Activated CD4-positive, alpha-beta T cell treated with anti-CD3 and anti-CD28 coated beads, Interleukin-2, amount 50 U/mL, for 16 hours (primary cell): ENCODE measurements at places on chromosomes 12 and 14.

DNA sequence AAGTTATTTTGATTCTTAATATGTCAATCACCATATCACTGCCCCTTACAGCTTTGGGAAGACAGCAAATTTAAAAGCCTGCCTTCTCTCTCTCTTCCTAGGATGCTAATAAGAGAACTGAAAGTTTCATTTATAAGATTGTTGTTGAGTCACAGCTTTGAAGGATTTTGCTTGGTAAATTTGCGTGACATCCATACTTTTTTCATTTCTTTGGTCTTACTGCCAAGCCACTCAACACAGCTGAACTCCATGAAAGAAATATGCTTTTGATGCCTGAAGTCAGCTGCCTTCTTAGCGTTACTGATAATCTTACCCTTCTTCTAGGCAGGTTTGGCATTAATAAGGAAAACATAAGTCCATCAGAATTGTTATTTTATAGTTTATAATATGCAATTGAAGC is 155.0 kb downstream of the CRADD start:
- DNase-seq, result no peak

- no peak for DNase-seq
Measured at GRCh38 chr14:58864751-58865513, 227.2 kb downstream of the DACT1 start.

GRCh38 chr14:88962356-88962755 is 137.9 kb downstream of the TTC8 start:
- DNase-seq, result no peak

GRCh38 chr14:91834571-91834970 is 32.8 kb downstream of the TC2N start:
- DNase-seq, result no peak

GRCh38 chr14:103068351-103069073 is 11.2 kb upstream of the CDC42BPB start:
- DNase-seq, result no peak

- DNase-seq, result no peak
Measured at GRCh38 chr12:17971850-17972249, 118.1 kb downstream of the RERGL start.

- peak; percentile 91 for DNase-seq
Measured at GRCh38 chr14:24673534-24674203, 39.7 kb upstream of the GZMB start.

GRCh38 chr14:75983019-75983358 is 1.2 kb upstream of the TGFB3 start:
- no peak for DNase-seq

DNA sequence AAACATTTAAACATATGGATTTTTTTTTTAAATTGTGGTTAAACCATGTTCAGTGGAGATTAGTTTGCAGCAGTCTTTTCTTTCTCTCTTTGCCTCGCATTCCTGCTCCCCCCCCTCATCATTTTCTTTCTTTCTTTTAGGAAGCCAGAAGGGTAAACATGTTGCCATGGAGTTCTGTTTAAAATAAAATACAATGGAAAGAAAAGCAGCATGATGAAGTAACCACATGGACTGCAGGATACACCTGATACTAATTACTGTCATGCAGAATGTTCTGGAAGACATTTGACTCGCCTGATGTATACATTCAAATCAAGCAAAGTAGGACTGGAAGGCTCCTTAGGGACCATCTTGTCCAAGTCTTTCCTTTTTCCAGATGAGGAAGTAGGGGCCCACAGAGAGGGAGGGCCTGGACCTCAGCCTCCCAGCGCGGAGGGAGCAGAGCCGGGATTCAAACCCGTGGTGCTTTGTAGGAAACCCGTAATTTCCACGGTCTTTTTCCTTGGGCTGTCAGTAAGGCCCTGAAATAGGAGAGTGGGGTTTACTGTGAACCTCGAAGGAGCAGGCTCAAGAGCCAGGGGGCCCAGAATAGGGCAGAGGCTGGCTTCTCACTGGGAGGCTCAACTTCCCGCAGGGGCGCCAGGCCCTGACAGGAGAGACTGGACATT is 2.4 kb upstream of the MEG3 start:
- DNase-seq, result no peak

DNA sequence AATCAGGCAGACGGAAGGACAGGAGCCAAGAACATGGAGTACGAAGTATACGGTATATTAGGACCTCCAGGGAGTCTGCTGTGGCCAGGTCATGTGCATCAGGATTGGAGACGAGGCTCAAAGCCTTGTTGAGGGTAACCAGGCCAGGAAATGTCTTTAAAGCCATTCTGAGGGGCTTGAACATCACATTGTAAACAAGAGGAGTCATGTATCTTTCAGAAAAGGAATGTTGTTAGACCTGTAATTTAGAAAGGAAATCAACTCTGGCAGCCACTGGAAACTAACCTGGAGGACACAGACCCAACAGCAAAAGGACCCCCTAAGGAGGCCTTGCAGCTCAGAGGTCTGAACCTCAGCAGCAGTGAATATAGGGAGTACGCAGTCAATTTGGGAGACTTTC is 7.5 kb downstream of the MAP3K9 start:
- no peak for DNase-seq

- DNase-seq, result no peak
Measured at GRCh38 chr12:71164568-71165197, 6.9 kb upstream of the TSPAN8 start.

DNA sequence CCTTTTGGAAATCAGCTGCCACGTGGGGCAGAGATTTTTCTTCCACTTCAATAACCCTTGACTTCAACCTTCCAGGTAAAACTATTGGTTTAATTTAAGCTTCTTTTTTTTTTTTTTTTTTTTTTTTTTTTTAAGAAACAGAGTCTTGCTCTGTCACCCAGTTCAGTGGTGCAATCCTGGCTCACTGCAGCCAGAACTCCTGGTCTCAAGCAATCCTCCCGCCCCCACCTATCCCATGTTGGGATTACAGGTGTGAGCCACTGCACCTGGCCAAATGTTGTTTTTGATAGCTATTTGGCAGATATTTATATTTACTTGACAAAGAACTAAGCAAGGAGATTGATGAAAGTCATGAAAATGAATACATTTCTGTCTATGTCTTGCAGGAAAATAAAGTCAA is 65.1 kb downstream of the SINHCAF start:
- DNase-seq, result no peak

DNA sequence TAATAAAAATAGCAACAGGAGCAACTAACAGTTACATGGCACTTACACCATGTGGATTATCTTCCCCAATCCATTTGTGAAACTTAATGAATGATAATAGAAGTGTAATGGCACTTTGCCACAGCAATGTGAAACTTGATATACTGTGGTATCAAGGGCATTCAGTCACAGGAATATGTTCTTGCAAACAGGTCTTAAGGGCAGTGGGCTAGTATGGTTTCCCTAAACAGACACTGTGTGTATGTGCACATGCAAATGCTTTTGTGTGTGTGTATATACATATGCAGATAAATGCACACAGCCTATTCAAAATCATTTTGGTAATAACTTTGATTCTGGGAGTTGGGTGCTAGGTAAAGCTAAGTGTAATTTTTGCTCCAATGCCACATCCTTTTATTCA is 26.2 kb upstream of the ARHGAP5 start:
- DNase-seq, result no peak

GRCh38 chr12:108226866-108227265 is 97.8 kb downstream of the WSCD2 start:
- DNase-seq, result no peak

- no peak for DNase-seq
Measured at GRCh38 chr12:127400221-127400620, 866.7 kb upstream of the TMEM132C start.

- no peak for DNase-seq
Measured at GRCh38 chr14:93946104-93946503, 19.0 kb downstream of the FAM181A start.

- peak; percentile 63 for DNase-seq
Measured at GRCh38 chr14:96424109-96424989, 32.4 kb downstream of the AK7 start.

DNA sequence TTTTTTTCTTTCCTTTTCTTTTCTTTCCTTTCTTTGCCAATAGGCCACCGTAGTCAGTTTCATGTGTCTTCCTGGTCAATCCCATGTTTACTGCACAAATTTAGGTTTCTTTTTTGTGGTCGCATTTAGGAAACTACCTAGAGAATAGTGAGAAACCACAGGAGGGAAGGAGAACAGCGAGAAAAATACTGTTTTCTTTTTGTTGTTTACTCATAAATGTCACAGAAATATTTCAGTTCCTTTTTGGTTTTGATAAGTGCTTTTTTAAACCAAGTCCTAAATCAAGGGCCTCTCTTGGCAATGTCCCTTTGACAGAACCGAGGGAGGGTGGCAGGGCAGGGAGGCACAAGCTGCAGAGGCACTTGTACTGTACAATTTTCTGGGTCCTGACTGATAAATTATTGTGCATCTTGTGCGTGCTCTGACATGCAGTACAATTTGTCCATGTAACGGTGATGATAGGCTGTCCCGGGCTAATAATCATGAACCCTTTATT is 326.1 kb downstream of the CACNA1C start:
- peak; percentile 53 for DNase-seq

GRCh38 chr12:111715279-111715678 is 29.4 kb downstream of the ACAD10 start:
- no peak for DNase-seq

GRCh38 chr12:6341417-6342139 is at the start of gene TNFRSF1A:
Gene TNFRSF1A (minus strand): TSS chr12:6342076. CDS start chr12:6341814, 262 bp downstream.
- DNase-seq, result peak; percentile 68

DNA sequence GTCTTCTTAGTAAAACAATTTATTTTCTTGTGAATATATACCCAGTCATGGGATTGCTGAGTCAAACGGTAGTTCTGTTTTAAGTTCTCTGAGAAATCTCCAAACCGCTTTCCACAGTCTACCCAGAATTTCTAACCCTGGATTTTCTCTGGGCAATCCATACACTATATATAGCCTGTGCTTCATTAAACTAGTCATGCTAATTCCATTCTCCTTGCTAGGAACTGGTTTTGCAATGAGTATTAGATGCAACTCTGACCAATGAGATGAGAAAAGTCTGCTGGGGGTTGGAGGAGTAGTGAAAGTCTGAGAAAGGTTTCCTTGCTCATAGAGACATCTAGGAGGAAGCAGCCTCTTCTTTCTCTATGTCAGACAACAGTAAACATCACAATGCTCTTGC is 196.1 kb upstream of the CDKN3 start:
- DNase-seq, result peak; percentile 27

GRCh38 chr14:93643127-93643526 is 145.2 kb downstream of the PRIMA1 start:
- peak; percentile 10 for DNase-seq

- DNase-seq, result no peak
Measured at GRCh38 chr12:111450676-111451075, 45.0 kb downstream of the SH2B3 start.

- DNase-seq, result peak; percentile 61
Measured at GRCh38 chr14:102805371-102805891, 28.2 kb downstream of the TRAF3 start.

GRCh38 chr14:73758392-73759182 is 44.4 kb upstream of the PNMA1 start:
- DNase-seq, result peak; percentile 81

DNA sequence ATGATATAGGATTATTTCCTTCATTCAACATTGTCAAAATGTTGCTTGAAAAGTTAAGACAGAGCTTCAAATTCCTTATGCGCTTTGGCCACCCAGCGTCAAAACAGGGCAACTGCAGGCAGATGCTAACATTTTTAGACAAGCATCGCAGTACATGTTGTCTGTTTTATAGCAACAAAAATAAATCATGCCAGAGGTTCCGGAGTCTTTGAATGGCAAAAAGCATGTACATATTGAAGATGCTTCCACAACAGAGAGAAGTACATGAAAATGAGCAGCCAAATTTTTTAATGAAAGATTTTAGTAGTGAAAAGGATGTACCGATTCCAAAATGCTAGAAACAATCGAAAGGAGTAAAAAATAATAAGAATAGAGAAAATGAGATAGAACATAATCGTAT is 49.8 kb upstream of the USP15 start:
- DNase-seq, result peak; percentile 43

DNA sequence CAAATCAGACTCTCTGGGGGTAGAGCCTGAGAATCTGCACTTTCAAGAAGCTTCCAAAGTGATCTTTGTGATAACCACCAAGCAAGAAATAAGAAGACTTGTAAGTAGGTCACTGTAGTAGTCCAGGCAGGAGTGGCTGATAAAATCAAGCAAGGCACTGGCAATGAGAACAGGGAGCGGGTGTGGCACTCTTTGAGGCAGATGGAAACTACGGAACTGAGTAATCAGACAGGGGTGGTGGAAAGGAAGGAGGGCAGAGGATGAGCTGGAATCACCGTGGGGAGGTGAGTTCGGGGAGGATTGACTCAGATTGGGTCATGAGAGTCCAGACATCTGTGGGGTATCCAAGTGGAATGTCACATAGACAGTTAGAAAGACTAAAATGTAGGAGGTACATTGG is 44.4 kb upstream of the PLXNC1 start:
- no peak for DNase-seq

GRCh38 chr12:51449580-51450246 is 25.1 kb downstream of the SLC4A8 start:
- DNase-seq, result no peak

GRCh38 chr12:67469666-67470065 is 178.9 kb upstream of the DYRK2 start:
- no peak for DNase-seq

- DNase-seq, result no peak
Measured at GRCh38 chr14:102591372-102591943, 991 bp upstream of the RCOR1 start.

DNA sequence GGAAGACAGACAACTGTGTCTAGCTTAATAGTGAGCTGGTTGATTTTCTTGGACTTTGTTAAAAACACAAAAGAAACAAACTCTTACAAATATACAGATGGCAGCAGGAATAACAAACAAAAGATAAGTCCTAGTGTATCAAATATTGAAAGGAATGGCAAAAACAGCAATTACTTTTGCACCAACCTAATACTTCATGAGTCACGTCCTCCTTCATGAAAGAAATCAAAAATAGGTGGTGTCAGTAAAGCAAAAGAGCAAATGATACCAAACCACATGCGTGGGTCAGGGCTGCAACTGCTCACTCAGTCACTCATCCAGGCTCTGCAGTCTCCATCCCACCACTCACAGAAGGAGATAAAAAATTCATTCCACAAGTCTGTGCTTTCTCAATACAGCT is 11.8 kb downstream of the ATG14 start:
- no peak for DNase-seq

- no peak for DNase-seq
Measured at GRCh38 chr12:82818271-82819035, 131.7 kb downstream of the TMTC2 start.

GRCh38 chr12:124821252-124822200 is 42.1 kb downstream of the SCARB1 start:
- no peak for DNase-seq

- no peak for DNase-seq
Measured at GRCh38 chr12:79156846-79157463, 292.4 kb downstream of the SYT1 start.
